ENCODE measurements at places on chromosomes 2 and 18.

DNA sequence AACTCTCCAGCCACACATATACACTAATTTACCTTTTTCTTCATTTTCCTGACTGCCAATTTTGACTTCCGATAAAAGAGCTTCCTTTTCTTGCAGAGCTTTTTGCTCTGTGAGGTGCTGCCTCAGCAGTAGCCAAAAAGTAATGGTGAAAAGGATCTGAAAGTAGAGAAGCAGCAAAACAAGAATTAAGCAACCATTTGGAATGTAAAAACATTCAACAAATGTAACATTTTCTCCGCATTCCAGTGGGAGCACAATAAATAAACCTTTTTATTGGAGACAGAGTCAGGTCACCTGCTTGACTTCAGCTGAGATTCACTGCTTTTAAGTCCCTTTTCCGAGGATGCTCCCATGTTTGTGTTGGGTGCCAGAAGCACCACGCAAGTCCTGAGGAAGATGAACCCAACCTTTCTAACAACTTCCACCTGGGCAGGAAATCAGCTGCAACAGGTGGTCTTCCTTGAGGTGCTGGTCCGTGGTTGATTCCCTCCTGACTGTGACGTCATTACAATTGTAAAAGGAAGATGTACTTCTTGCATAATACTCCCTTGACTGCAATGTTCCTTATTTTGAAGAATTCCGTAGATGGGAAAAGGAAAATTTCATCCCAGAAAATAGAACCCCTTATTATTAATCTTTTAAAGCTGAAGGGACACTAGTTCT lies 265.5 kb downstream of the NAPG start:
- no peak for DNase-seq

- DNase-seq = no peak
Observed at GRCh38 chr2:185241556-185241955, 497.0 kb upstream of the FSIP2 start.

GRCh38 chr18:24602201-24602600 lies 141.8 kb downstream of the HRH4 start:
- no peak for DNase-seq

DNA sequence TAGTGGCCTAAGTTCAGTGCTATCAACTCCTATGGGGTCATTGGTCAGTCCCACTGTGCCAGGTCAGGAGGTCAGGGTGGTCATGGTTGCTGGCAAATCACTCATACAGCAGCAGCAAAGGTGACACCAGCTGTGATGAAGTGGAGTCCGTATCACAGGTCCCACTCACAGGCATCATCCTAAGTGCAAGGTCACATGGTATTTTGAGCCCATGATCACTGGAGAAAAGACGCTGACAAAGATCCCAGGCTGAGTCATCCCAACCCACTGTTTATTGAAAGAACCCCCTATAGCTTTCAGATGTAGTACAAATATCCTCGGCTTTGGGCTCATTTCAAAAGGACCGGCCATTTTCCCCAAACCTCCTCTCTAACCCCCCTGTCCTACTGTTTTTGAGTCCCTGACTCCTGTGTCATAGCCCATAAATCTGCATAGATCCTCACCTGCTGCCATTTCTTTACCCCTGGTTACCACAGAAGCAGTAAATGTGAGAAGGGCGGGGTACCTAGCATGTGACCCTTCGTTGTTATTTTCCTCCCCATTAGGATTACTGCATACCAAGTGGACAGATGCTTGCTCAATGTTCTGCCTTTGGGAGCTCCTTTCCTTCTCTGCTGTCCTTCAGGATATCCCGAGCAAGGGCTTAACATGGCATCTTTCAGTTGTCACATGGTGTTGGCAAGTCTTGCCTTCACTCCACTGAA lies 107.7 kb downstream of the COL6A3 start:
- peak; percentile 93 for DNase-seq

DNA sequence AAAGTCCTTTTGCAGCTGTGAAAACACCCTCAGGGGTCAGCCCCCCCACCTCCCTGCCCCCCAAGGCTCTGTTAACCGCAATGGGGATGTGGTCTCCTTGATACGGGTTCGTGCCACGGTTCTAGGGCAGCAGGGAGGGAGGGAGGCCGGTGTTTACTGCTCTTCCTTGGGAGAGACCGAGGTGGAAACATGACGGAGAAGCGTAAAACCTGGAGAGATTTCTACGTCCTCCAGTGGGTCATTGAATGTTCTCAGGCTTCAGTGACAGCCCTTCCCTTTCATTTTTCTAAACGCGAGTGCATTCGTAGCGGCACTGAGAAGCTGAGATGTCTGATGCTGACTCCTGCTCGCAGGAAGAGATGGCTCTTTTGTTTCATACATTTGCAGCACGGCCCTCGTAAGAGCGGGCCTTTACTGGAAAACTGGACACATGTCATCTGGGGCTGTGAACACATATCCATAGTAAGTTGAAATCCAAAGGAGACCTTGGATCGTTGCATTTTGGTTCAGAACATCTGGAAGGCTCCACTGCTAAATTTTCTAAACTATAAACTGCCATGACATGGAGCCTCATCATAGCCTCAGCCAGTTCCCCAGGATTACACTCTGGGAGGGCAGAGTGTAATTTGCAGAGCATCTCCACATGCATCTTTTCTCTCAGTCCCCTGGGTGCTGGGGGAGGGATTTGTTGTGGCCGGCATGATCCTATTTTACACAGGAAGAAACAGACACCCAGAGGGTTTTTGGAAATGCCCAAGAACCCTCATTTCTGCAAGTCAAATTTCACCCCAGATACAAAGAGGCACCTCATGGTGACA lies 40.6 kb upstream of the HDAC4 start:
- peak; percentile 85 for DNase-seq

- no peak for DNase-seq
Observed at GRCh38 chr2:170512266-170512665, 202.9 kb upstream of the SP5 start.

DNA sequence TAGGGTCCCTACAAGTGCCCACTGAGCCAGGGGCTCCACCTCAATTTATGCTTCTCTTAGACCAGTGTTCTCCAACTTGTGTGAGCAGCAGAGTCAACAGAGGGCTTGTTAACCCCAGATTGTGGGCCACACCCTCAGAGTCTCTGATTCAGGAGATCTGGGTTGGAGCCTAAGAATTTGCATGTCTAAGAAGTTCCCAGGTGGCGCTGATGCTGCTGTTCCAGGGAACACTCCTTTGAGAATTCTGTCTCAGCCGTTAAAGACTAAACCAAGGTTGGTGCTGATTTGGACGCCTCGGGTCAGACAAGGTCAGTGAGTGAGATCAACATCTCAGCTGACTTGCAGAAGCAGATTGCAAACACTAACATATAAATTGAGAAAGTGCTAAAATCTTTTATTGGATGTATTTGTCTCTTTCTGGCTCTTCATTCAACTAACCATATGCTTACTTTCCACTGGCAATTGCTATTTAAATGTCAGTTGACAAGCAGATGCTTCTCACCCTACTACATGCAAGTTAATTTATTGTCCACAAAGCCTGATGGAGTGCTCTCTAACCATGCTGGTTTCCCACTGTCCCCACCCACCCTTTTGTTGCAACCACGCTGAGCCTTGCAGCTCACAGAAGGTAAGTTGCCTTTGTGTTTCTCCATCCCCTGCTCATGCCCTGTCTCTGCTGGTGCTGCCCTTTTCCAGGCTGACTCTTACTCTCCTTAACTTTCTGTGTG lies 31.5 kb downstream of the LYPD1 start:
- DNase-seq = no peak

DNA sequence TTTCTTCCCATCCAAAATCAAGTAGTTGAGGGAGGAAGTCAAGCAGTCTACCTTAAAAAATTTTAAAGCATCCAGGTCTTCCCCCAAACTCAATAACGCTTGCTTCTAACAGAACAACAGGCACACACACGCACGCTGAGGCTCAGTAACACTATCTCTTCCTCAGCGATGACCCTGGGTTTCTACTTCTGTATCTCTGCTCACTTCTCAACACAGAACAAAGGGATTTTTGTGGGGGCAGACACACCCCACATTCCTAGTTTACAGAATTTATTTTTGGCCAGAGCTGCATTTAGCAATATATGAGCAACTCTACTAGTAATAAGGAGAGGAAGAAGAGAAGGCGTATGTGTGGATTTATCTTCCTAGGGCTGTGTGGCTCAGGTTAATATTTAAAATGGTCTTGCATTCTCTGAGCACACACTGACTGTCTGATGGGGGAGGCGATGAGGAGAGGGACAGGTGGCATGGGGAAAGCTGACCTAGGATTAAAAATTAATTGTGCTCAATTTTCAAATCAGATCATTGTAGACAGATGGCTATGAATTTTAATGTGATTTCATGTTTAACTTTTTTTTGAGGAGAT lies 71.3 kb upstream of the PPM1B start:
- DNase-seq = no peak

GRCh38 chr2:74707837-74708236 lies 53.8 kb downstream of the SEMA4F start:
- no peak for DNase-seq

- DNase-seq = no peak
Observed at GRCh38 chr2:240355962-240356361, 79.5 kb upstream of the GPC1 start.

DNA sequence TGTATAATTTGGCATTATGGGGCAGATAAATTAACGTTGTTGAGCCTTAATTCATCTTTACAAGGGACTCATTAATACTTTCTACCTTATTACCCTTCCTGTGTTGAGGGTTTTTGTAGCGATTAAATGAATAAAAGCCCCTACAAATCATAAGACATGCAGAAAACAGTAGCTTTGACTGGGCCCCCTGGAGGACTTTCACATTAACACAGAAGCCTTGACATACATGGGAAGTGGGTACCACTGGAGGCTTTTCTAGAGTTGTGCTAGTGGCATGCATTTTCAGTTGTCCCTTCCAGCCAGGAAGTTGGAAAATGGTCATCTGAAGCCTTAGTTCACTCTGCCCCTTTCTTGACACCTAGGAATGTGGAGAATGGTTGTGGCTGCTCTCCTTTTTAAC lies 30.2 kb downstream of the MTA3 start:
- DNase-seq = no peak

- DNase-seq = no peak
Observed at GRCh38 chr2:25551316-25551715, 122.1 kb downstream of the DTNB start.

GRCh38 chr18:456361-457139 lies 44.0 kb downstream of the COLEC12 start:
- DNase-seq = peak; percentile 89

DNA sequence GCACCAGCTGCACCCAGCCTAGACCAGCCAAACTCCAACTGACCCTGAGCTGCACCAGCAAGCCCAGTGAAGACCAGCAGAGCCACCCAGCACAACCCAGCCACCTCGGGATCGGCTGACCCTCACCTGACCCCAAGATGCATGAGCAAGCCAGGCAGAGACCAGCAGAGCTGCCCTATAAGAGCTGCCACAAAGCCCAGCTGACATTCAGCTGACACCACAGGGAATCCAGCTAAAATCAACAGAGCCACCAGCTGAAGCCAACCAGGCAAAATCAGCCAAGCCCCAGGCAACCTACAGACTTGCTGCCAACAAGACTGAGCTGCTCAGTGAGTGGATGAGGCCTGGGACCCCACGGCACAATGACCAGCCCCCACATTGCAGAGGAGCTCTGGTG lies 54.6 kb downstream of the CYP27C1 start:
- DNase-seq = peak; percentile 53

DNA sequence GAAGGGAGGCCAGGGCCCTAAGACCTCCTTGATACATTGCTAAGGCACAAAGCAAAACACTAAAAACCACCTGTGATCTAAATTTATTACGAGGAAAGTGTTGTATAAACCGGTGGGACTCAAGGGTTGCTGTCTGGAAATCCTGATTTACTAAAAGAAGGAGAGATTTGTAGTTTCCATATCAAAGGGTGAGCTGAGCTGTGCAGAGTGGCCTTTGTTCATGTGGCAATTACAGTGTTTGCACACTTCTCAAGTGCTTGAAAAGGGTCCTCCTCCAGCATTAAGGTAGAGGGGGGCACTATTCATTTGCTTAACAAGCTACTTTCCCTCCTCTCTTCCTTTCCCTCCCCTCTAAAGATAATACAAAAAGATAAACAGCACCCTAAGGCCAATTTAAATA lies 30.5 kb upstream of the ITGA4 start:
- DNase-seq = no peak

GRCh38 chr2:192128655-192129054 lies 66.1 kb downstream of the TMEFF2 start:
- DNase-seq = no peak

DNA sequence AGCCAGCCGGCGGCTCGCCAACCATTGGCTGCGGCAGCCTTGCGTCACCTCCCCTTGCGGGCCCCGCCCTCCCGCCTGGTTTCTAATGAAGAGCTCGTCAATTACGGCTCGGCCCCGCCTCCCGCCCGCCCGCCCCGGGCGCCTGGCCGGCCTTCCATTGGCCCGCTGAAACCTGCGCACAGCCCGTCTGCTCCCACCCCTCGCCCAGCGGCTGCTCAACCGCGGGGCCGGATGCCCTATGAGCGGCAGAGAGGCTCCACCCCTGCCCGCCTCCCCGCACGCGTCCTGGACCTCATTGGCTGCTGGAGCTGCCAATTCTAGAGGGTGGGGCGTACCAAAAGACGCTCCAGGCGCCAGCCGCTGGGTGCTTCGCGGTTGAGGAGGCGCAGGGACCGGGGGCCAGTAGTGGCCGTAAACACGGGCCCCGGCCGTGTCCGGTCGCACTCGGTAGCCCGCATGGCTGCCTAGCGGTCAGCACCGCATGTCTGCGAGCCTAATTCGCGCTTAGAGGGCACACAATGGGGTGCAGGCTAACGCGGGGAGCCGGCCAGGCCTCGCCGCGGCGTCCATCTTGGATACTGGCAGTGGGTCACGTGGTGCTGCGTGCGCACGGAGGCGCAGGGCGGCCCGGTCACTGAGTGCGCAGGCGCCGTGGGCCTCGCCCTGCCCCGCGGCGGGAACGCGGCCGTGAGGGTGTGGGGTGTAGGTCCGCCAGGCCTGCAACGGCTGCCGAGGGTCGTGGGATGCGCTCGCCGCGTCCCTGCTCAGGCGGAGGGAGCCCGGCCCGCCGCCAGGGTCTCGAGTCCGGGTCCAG lies 454 bp upstream of the HDAC4 start:
- peak; percentile 96 for DNase-seq

DNA sequence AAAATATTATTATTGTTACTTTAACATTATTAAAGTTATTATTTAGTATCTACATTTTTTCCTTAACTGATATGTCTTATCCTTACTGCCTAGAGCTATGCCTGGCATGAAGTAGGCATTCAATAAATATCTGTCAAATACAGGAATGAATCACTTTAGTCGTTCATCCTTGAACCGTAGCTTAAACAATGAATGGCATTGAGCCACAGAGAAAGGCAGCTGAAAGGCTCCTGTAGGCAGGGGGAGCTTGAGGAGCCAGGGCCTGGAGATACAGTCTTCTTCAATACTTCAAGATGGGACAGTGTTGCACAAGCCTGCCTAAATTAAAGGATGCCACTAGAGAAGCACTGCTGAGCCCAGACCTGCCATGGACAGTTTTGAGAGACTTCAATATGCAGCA lies 22.5 kb downstream of the CYRIA start:
- DNase-seq = no peak
